ENCODE measurements at places on chromosomes 1 and 21. TPM values are rescaled to one million over a fixed set of nuclear protein-coding genes. Genes with fewer than 3 reads are reported as not detected.

SPRR4 gene
- not detected for total RNA-seq

IVNS1ABP gene
- total RNA-seq, result 129 TPM

ALX3 gene
- total RNA-seq, result 0.48 TPM

IGSF5 gene
- total RNA-seq, result 2.6 TPM

- DNase-seq, result no peak
These were observed 21.4 kb downstream of the SPSB1 start for GRCh38 chr1:9314111-9314510.

- DNase-seq, result peak; percentile 98
These were observed at the start of gene HNRNPU for GRCh38 chr1:244864253-244865027. Gene HNRNPU (minus strand): TSS chr1:244864543. CDS start chr1:244864307, 236 bp downstream.

DNA sequence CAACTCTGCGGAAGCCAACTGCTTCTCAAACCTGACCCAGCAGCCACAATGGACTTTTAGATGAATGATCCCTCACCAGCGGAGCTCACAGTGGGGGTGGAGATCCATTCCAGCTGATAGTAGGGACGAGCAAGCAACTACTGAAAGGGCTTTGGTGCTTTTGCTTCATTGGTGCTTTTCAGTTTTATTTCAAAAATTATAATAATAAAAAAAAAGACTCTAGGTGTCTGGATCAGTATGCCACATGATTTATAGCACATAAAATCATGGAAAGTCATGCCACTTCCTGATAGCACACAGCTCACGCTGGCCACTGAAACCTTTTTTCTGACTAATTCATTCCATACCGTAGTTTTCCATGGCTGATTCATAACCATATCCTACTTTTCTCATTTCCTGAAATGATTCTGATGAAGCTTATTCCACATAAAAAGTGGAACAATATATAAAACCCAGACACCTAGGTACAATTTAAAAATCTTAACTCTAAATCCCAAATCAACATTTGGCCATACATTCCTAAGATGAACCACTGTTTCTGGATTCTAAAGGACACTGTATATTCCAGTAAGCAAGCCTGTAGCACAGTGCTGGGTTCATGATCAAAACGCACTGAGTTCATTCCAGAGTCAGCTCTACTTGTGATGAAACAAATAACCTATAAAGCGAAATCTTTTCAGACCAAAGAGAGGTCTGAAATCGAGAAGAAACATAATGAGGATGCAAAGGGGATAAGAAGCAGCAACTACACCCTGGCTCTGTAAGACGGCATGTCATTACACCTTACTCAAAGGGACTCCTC is 41.3 kb upstream of the KCNE1 start:
- DNase-seq, result peak; percentile 47

- DNase-seq, result no peak
These were observed 24.8 kb upstream of the SLC30A1 start for GRCh38 chr1:211603713-211604112.

GRCh38 chr1:228219962-228220780 is 12.3 kb downstream of the OBSCN start:
- no peak for DNase-seq

DNA sequence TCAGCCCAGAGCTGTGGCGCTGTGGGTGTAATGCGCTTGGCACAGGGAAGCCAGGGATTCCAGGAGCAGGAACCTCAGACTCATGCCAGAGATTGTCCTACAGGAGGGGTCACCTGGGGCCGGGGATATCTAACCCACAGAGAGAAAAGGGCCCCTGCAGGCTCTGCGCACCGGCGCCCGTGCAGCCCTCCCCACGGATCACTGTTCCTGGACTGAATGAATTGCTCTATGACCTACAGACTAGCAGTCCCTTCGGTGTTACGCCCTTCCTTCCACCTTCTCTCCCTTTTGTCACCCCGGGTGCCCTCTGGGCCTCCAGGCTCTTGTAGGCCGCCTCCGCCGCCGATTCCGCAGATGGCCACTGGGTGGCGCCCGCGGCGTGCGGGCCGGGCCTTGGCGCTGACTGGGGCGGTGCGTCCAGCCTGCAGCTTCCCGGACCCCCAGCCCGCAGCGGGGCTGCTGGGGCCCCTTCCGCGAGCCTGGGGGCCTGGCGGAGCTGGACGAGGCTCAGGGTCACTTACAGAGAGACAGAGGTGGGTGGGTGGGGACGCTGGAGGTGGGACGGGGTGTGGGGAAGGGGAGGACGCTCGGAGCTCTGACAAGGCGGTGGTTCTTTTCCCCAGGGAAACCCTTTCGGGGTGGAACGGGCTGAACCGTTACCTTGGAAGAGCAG is 101.3 kb downstream of the IER5 start:
- DNase-seq, result peak; percentile 52

DNA sequence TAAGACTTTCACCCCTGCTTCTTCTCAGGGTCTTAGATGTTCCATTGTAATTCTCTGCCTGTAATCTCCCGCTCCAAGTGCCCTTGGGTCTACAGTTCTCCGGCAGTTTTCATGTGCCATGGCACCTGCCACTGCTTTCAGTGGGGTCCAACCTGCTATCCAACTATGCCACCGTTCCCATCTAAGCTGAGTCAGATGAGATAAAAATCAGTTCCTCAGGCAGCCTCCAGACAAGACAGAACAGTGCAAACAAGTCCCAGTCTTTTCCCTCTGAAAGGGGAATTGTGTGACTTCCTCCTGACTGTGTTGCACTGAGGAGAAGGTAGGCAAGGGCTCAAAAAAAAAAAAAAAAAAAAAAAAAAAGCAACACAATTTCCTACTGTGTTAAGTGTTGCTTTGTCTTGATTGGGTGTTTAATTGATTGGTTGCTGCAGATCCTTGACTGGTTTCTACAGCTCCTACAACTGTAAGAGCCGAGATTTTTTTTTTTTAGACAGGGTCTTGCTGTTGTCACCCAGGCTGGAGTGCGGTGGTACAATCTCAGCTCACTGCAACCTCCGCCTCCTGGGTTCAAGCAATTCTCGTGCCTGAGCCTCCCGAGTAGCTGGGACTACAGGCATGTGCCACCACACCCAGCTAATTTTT is 50.7 kb downstream of the EBNA1BP2 start:
- DNase-seq, result peak; percentile 12

DNA sequence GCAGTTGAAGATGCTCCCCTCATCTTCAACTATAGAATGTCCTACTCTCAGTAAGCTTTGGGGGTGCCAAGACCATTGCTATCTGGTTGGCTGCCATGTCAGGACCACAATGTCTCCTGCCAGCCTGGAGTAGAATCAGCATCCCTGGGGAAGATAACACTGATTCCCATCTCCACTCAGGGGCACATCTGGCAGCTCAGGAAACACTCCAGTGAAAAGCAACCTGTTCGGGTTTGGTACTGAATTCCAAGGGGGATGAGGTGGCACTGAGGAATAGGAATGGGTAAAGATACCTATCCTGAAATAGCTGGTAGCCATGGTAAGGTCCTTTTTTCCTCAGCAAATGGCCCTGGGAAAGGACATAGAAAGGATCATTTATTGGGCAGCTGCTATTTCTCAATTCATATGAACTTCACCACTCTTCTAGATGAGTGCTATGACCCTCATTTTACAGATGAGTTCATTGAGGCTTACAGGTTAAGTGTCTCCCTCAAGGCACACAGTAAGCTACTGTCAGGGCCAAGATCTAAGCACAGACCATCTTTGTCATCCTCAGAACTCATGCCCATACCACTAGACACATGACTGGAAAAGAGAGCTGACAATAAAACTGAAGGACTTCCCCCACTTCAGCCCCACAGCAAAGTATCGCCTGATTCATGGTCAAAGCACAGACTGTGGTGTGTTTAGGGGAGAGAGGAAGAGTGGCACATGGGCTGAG is 31.4 kb downstream of the AK2 start:
- DNase-seq, result no peak

GRCh38 chr1:233704170-233704897 is 90.4 kb downstream of the KCNK1 start:
- peak; percentile 39 for DNase-seq

Measured in umbilical cord (tissue), 2 donors.